ENCODE measurements at places on chromosomes 2 and 18.

DNA sequence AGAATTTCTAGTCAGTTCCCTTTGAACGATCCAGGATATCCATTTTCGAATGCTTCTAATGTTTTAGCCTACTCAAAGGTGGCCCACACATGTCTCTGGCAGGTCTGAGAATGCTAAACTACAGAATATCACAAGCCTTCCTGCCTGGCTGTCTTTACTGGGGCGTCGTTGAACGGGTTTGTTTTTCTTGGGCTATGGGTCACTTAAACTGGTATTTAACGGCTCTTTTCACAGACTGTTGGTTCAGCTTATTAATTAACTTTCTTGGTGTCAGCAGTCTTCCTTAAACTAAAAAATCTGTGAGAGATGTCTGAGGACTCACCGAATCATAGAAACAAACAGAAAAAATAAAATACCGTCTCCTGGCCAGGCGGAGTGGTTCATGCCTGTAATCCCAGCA, 563.2 kb upstream of the NRP2 start:
- DNase-seq, result no peak

DNA sequence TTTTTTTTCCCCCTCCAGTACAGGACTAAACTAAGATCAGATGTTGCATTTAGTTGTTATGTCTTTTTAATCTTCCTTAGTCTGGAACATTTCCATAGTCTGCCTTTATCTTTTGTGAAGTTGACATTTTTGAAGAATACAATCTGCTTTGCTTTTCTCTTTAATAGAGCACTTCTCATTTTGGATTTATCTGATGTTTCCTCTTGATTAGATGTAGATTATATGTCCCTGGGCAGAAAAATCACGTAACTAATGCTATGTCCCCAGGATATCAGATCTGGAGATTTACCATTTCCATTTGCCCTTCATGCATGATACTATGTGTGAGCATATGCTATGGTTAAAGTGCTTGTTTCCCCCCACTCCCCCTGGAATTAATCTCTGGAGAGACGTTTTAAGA, 6.2 kb downstream of the ZNF638 start:
- no peak for DNase-seq

- DNase-seq, result no peak
Measured at GRCh38 chr2:100893392-100894104, 73.6 kb downstream of the NPAS2 start.

GRCh38 chr2:117763804-117764203, 50.7 kb upstream of the DDX18 start:
- DNase-seq, result no peak

GRCh38 chr18:43506935-43507334, 229.6 kb upstream of the SYT4 start:
- no peak for DNase-seq

GRCh38 chr18:10027031-10027430, 113.2 kb downstream of the VAPA start:
- DNase-seq, result no peak

DNA sequence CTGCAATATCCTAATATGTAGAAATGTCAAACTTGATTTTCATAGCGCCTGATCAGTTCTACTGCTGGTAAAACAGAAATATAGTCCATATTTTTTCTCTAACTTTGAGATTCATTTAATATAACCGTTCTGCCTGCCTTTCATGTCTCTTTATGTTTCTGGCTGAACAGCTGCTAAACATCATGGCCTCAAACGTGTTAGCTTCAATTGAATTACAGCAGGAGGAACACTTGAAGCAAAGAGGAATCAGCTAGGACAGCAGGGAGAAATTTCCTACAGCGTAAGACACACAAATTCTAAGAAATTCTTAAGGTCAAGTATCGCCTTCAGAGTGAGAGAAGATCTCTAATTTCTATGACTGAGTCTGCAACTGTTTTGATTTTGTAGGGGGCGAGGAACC, 433.2 kb downstream of the FBXO15 start:
- DNase-seq, result no peak

DNA sequence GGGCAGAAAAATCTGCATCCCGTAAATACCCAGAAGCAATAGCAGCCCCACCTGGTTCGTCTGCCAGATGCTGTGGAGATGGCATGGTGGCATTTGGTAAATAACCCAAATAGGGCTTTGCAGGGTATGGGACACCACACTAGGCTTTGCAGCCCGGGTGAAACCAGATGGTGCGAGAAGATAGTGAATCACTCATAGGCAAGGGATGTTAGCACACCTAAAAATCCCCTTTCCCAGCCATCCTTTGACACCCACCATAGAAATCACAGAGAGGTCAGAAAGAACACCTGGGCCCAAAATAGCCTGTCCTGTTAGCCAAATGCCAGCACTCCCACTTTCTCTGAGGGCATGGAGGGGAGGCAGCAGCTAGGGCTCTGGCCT, 47.6 kb downstream of the BCL11A start:
- DNase-seq, result no peak

- no peak for DNase-seq
Measured at GRCh38 chr18:8778386-8778785, 73.0 kb downstream of the MTCL1 start.

DNA sequence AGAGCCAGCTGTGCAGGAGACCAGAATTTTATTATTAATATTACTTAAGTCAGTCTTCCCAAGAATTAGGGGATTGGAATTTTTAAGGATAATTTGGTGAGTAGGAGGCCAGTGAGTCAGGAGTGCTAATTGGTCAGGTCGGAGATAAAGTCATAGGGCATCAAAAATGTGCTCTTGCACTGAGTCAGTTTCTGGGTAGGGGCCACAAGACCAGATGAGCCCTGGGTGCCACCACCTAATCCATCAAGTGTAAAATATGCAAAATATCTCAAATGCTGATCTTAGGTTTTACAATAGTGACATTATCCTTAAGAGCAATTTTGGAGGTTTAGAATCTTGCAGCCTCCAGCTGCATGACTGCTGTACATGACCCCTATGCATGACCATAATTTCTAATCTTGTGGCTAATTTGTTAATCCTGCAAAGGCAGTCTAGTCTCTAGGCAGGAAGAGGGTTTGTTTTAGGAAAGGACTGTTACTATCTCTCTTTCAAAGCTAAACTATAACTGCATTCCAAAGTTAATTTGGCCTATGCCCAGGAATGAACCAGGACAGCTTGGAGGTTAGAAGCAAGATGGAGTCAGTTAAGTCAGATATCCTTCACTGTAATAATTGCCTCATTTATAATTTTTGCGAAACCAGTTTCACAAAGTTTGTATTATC, 215.9 kb downstream of the RNF152 start:
- no peak for DNase-seq

- no peak for DNase-seq
Measured at GRCh38 chr2:102832789-102833188, 71.0 kb downstream of the TMEM182 start.
